Activated CD4-positive, alpha-beta T cell treated with anti-CD3 and anti-CD28 coated beads, Interleukin-2, Interleukin-6, amounts not matched to agents 100 ng/mL and 50 ng/mL, durations not matched to agents 16 hours and 8 hours (primary cell): ENCODE measurements at places on chromosomes 5 and 9.
A peak's percentile ranks its signal among the peaks of the same experiment; 100 is the strongest.

DNA sequence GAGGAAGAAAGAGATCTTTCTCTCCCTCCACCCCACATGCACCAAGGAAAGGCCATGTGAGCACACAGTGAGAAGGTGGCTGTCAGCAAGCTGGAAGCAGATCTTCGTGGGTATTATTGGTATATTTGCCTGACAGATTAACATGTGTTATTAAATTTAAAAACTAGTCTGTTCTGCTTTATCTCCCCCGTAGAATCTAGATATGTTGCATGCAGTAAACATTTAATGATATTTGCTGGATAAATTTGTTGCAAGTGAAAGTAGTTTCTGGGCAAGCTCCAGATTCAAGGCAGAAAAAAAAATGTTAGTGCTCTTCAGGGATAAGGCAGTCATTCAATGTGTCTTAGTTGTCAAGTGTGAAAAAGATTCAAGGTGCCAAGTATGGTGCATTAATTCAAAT is 215.0 kb upstream of the TAS2R1 start:
- no peak for DNase-seq

- no peak for DNase-seq
Measured at GRCh38 chr5:141298376-141298775, 5.5 kb downstream of the SLC25A2 start.

DNA sequence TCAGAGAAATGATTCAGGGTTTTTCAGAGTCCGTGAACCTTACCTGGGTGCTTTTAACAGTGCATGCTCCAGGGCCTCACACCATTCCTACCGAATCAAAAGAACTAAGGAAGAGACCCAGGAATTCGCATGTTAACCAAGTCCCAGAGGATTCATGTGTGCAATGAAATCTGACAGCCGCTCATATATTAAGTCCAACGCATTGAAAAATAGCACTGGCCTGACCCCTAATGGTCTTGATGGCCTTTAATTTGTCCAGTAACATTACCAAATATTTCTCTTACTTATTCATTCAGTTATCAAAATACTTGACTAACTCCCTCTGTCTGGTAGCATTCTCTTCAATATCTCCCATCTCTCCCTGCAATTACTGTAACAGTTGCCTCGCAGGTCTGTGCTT is 55.0 kb upstream of the MARCHF11 start:
- no peak for DNase-seq

DNA sequence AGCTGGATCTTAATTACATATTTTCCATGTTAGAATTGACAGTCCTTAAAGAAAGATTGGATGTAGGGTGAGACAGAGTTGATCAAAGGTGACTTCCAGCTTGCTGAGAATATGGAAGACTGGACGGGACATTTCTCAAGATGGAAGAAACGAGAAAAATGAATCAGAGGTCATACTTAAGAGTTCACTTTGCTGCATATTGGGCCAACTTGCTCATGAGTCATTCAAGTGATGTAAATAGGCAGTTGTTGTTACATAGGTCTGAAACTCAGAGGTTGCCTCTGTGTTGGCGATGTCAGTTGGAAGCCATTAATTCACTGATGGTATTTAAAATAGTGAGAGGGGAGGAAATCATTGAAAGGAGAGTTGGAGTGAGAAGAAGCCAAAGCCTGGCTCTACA is 132.8 kb downstream of the CD180 start:
- no peak for DNase-seq

DNA sequence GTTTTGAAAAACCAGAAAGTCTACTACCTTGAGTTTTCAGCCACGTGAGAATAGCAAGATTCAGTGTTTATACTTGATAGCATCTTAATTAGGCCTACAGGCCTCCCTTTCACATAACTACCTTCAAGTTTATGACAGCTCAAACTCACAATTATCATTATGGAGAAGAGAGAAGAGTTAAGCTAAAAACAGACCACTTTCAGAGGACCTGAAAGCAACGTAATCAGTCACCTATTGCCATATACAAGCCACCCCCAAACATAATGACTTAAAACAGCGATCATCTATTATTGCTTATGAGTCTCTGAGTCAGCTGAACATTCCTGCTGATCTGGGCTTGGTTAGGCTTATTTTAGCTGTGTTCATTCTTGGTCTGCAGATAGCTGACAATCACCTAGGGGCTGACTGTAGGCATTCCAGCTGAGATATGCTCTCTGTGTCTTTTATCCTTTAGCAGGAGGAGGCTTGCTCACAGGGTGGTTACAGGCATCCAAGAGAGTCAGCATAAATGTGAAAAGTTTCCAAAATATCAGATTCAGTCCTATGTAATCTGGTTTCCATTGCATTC is 130.9 kb downstream of the COX7C start:
- DNase-seq, result no peak

DNA sequence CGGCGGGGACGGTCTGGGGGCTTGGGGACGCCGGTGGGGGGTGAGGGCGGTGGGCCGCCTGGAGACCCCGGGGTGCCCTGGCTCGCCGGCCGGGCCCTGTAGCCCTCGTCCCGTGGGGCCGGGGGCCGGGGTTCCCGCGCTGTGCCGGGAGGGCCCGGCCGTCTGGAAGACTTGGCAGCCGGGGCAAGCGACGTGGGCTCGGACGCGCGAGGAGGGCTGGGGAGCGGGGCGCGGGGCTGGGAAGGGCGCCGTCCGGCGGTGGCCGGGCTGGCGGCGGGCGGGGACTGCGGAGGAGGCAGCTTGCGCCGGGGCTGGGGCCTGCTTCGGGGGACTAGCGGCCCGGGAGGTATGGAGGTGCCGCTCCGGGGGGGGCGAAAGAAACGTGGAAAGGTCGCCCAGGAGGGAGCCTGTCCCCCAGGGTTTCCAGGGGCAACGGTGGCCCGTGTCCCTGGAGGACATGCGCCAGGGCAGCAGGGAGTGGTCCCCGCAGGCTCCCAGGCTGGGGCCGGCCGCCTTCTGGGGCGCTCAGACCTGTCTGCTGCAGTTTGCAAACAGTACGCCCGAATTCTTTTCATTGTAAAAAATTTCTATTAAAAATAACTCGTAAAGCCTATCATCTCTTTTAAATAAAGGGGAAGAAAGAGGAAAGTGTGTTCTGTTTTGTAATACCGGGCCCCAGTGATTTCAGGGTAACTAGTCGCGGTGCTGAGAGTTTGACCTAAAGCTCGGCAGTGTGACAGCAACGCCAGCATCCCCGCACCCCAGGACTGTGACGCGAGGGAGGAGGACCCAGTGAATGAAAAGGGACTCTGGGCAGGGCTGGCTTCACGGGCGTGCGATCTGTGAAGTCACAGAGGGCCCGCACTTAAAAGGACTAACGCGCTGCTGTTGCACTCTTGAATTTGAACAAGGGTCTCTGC is 752 bp upstream of the ANKH start:
- peak; percentile 73 for DNase-seq

DNA sequence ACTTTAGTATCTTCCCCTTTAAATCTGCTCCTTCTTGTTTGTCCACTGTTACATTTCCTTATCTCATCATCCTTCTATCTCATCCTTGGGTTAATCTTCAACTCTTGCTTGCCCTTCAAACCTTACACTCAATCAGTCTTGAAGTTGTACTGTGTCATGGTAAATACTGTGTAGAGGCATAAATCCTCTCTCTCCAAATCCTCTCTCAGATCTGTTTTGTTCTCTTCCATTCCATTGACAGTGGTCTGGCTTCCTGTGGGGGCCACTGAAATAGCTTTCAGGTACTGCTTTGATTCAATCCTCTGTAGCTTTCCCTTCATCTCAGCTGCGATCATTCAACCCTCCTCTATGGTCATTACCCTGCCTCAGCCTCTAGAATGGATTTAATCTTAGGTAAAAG is 104.0 kb downstream of the PLCXD3 start:
- DNase-seq, result no peak

DNA sequence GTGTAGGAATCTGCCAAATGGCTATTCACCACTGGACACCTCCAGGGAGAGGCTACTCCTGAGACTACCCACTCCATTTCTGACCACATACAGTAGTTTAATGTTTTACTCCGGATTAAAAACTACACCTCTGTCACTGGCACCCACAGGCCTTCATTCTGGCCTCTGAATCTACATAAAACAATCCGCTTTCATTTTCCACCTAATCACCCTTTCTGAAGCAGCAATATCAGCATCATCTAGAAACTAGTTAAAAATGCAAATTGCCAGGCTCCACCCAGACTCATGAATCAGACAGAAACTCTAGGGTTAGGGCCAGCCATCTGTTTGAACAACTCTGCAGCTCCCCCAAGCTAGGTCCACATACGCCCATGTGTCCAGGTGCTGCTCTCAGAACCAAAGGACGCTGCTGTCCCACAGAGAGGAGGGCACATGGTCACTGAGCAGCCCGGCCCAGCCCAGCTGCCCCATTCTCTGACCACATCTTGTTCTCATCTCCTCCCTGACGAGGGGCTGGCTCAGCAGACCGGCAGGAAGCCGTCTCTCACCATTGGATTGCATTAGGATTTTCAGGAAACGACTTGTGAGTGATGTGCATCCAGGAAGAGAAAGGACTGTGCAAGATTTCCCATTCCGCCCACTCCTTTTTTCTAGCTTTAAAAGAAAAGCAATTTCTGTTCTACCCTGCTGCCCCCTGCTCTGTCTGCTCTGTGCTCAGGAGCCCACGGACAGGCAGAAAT is 34.7 kb downstream of the ADAM19 start:
- DNase-seq, result peak; percentile 90

- peak; percentile 46 for DNase-seq
Measured at GRCh38 chr9:76687861-76688391, 76.3 kb upstream of the PCA3 start.

- DNase-seq, result peak; percentile 2
Measured at GRCh38 chr5:109922381-109922995, 232.8 kb downstream of the MAN2A1 start.

- DNase-seq, result no peak
Measured at GRCh38 chr9:25602400-25603044, 75.7 kb downstream of the TUSC1 start.

DNA sequence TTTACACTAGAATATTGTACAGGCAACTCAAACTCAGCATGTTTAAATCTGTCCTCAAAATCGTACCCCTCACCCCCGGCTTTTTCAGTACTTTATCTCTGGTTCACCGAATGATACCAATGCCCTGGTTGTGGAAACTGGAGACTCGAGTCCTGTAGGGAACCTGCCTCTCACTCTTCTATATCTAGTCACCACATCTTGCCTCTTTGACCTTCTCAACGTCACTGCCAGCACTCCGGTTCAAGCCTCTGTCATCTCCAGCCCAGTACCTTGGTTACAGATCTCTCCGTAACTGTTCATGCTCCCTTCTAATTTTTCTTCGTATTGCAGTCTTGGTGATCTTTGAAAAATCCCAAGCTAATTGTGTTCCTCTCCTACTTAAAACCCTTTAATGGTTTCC is 6.7 kb downstream of the SLC44A1 start:
- no peak for DNase-seq

DNA sequence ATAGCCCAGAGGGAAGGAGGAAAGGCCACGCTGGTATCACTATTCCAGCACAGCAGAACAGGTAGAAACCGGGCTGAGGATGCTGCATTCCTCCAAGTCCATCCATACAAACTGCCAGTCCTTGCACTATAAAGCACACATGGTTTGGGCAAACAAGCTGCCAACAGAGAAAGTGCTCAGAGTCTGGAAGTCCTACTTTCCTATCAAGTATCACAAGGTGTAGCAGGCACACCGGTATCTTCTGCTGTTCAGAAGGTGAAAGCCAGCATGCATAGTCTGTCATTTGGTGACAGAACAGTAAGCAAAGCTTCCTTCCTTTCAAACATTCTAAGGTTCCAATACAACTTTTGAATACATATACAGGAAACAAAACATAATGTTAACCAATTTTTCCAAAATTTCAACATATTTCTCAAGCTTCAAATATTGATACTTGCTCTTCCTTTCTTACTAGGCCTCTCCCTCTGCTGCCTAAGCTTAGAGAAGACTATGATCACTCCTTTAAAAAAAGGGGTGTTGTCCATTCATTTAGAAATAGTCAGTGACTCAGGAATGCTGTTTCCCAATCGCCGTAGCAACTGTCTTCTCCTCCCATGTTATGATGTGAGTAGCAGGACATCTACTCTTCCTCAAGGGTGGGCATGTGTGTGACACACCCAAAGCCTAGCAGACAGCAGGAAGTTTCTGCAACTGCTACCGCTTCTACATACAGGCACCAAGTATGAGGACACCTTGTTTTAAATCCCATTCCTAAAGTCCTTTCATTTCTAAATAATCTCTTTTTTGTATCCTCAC is 14.7 kb downstream of the DIAPH1 start:
- DNase-seq, result peak; percentile 58

GRCh38 chr5:83701886-83702285 is 18.8 kb downstream of the HAPLN1 start:
- DNase-seq, result no peak

DNA sequence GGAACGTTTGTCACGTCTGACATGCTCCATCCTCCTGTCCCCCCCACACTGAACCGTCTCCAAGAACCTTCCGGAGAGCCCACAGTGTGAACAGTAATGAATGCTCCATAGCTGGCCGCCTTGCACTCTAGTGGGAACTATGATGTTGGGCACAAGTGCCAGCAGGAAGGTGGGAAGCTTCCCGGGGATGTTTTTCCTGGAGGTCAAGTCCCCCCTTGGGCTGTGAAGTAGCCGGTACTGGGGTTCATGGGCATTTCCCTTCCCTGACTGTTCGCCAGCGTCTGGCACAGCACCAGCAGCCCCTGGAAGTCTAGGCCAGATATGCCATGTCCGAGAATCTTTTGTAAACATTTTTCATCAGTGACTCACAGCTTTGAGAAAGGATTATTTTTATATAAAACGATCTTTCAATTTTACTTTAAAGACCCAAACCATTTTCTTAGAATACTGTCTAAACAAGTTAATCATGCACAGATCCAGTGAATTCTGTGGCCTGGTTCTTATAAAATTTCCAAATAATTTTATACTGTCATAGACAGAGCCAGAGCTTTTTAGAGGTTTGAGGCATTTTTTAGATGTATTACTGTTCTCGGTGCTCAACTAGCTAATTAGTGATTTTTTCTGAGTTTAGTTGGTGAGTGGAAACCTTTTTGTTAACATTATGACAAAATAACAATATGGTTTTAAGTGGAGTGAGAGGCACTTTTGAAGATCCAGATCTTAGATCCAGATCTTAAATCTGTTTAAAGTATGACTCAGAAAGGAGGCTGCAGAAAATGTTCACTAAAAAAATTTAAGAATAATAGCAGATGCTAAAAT is 11.6 kb downstream of the ABL1 start:
- DNase-seq, result no peak

GRCh38 chr5:143759396-143760130 is 52.4 kb upstream of the HMHB1 start:
- DNase-seq, result peak; percentile 40

DNA sequence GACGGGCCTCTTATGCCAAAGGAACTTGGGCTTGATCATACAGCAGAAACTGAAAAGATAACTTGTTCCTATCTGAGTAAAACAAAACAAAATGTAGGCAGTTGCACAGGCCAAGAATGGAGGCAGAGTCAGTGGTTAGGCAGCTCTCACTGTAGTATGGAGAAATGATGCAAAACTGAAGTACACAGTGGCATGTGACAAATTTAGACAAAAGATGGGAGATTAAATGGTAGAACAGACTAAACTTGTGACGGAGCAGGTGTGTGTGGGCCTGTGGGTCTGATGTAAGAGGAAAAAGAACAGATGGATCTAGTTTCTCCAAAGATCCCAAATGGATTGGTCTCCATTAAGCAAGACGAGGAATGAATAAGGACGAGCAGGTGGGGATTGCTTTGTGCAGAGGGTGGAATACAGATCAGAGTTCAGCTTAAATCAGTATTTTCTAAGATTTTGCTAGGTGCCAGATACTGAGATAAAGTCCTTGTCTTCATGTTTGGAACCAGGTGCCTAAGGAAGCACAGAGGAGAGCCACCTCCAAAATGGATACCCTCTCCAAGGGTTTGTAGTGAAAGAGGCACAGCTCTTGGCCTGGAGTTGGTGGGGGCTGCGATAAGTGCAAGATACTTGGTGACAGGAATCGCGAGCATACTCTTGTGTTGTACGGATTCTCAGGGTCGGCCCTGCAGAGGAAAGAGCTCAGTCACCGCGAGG is 722 bp upstream of the DCP2 start:
- peak; percentile 40 for DNase-seq

- no peak for DNase-seq
Measured at GRCh38 chr9:133246562-133246961, 28.4 kb downstream of the ABO start.
